ENCODE measurements at places on chromosomes 1 and 21.

DNA sequence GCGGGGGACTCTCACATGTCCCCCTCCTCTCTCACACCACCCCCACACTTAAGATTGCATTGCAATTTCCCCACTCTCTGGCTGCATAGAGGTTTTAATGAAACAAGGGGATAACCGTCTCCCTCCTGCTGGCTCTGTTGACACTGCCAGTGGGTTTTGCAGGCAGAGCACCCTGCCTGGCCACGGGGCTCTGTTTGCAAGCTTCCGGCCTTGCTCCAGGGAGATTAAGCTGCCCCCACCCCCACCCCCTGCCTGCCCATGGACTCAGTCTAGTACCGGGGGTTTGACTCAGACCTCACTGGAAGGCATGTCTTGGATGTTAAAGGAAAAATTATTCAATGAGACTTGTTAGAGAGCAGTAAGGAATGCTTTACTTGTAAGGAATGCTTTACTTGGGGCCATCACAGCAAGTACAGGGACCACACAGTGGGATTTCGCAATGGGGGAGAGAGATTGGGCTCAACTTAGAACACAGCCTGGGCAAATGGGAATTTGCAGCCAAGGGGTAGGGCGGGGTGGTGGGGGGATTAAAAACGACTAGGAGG lies 101.0 kb downstream of the AJAP1 start:
- DNase-seq, result no peak

DNA sequence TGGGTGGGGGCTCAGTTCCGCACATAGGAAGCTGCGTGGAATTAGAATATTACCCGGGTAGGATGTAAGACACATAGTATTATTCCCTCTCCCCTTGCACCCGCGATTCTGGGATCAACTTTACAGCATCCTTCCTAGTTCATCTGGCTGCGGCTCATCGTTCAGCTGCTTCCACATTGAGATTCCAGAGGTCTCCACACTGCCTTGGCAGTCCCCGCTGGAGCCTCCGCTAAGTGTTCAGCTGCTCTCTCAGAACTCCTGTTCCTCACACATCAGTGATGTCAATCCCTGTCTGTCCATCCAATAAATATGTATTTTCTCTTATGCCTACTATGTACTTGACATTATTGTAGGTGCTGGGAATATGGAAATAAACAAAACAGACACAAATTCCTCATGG lies 135.6 kb upstream of the SYT6 start:
- no peak for DNase-seq

DNA sequence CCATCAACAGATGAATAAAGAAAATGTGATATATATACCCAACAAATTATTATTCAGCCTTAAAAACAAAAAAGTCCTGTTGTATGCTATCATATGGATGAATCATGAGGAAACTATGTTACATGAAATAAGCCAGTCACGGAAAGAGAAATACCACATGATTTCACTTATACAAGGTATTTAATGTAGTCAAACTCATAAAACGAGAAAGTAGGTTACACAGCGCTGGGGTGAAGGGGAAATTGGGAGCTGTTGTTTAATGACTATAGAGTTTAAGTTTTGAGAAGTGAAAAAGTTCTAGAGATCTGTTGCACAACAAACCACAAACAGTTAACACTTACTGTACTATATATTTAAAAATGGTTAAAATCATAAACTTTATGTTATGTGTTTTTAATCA lies 58.5 kb downstream of the SLC25A24 start:
- DNase-seq, result no peak

DNA sequence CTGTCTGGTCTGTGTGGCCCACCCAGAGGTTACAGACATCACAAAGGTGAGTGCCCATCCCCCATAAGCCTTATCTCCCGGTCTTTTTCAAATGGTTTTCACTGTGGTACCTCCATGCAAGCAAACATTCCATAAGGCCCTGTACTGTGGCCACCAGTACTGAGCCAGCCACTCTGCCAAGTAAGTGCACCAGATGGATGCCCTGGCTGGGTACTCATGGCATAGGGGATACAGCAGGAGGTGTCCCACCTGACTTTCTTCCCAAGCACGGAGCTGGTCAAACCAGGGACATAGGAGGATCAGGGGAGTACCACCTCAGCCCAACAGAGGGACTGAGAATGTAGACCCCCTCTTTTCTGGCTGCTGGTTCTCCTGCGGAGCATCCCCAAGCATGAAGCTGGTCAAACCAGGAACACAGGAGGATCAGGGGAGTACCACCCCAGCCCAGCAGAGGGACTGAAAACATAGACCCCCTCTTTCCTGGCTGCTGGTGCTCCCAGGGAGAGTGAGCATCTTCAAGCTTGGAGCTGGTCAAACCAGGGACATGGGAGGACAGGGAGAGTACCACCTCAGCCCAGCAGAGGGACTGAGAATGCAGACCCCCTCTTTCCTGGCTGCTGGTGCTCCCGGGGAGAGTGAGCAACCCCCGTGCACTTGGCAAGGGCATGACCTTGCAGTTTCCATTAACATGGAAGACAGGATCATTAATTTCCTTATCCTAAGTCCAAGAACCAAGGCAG lies 81.8 kb upstream of the KLHDC7A start:
- DNase-seq, result no peak

DNA sequence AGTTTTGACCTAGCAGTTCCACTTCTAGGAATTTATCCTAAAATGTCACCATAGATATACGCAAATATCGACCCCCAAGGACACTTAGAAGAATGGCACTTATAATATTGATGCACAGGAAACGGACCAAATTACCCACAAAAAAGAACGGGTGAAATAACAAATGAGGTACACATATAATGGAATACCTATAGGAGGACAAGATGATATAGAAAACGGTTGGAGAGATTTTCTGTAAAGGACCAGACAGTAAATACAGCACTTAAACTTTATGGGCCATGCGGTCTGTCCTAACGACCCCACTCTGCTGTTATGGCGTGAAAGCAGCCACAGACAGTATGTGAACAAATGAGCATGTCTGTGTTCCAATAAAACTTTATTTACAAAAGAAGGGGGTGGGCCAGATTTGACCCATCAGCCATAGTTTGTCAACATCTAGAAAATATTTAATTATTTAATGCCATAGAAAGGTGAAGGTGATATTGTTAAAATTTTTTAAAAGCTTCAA lies 2.4 kb downstream of the TMPRSS3 start:
- DNase-seq, result no peak

GRCh38 chr1:226761322-226761721 lies 22.2 kb upstream of the ITPKB start:
- DNase-seq, result no peak

DNA sequence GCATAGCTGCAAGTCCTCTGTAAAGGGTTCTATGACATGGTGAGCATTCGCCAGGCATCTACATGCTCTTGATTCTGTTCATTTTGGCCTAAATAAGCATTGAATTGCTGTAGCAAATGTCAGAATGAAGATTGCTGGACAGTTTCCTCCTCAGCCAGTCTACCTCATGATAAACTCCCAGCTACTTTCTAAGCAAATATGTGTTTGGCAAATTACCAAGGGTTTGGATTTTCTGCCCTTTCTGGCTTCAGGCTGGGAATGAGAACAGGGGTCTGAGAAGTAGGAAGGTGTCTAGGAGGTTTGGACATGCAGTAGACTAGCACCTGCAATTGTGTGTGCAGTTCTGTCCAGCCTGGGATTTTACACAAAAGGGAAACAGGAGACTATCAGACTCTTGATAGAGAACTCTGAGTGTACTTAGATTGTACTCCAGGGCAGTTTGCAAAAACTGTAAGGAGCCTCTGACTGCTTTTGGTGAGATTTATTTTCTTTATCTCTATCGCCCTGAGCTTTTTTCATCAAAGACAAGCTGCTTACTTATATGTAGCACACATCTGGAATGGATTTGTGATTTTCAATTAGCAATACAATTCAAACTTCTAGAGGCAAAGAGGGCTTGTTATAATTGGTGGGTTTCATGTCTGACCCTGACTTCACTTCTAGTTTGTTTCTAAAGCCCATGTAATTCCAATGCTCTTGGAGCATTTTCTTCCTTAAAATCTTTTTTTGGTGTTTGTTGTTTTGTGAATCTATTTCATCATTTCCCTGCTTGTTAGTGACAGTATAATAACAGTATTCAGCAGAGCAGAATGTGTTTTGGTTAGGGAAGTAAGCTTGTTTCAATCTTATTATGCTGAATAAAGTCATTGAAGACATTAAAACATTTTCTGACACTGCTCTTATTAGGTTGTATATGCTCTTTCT lies 150.8 kb downstream of the VPS13D start:
- DNase-seq, result no peak

DNA sequence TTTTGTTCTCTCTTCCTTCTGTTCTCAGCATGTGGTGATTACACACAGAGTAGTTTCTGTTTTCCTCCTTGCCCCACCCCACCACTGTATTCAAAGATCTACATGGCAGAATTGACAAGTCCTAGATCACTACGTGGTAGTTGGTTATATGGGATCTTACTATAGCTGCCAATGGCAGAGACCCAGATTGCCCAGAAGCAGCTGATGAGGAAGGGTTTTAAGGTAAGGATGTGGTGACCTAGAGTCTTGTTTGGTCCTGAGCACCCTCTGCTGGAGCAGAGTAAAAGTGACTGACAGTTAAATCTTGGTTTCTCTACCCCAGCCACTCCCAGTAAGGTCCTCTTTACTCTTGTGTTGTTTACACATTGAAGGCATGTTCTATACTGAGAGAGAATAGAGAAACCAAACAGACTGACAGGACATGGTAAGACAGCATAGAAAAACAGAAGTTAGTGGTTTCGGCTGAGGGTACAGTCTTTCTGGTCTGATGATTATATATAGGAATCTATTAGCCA lies 22.8 kb upstream of the STRIP1 start:
- no peak for DNase-seq

DNA sequence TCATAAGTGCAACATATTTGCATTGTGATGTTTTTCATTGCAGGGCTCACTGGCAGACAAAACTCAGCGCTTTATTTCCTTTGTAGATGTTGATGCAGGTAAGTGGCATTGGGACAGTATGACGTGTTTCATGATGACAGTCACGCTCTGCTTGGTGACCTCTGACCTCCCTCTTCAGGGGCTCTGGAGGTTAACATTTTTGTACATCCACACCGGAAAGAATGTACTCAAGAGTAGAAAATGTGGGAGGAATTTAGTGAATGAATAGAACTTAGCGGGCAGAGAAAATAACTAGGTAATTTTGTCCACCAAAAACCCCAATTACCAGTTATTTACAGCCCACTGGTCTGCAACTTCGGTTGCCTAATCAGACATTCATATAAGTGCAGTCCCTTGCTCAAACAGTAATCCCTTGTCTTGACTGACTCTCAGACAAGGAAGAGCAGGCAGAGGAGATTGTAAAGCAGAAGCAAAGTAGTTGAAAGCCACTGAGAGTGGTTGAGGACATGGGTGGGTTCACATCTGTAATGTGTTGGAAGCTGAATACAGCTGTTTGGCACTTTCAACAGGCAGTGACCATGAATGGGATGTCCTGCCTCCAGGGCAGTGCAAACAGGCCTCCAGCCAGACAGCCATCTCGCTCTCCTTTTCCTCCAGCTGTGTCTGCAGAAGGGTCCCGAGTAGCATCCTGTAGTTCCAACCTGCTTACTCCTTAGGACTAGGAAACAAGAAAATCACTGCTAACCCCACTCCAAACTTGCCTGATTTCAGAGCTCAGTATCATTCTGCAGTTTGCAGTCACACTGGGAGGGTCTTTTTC lies 188.9 kb downstream of the NRIP1 start:
- DNase-seq, result no peak

- no peak for DNase-seq
These were observed 15.1 kb upstream of the IL22RA1 start for GRCh38 chr1:24157918-24158481.

- DNase-seq, result no peak
These were observed 7.4 kb downstream of the MED8 start for GRCh38 chr1:43382027-43382779.

DNA sequence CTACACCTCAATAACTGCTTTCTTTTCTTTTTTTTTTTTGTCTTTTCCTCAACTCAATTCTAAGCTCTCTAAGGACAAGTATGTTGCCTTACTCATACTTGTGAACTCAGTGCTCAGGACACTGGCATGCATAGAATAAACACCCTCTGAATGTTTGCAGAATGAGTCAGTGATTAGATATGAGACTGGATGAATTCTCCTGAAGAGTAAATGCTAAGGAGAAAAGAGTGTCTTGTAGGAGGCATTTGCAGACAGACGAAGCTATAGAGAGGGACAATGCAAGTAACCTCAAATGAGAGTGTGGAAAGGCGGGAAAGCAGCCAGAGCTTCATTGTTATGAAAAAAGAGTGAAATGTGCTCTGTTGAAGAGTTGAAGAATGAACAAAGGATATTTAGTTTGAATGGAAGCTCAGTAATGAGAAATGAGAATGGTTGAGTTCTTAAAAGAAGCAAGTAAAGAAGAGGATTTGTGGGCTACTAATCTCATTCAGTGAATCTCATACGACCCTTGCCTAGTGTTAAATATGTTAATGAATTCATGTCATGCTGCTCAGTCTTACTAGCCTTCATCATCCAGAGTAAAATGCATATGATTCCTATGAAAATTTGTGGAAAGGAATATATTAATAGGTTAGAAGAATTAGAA lies 166.1 kb upstream of the DPYD start:
- no peak for DNase-seq

- DNase-seq, result no peak
These were observed 7.5 kb upstream of the PLCH2 start for GRCh38 chr1:2468540-2468939.

DNA sequence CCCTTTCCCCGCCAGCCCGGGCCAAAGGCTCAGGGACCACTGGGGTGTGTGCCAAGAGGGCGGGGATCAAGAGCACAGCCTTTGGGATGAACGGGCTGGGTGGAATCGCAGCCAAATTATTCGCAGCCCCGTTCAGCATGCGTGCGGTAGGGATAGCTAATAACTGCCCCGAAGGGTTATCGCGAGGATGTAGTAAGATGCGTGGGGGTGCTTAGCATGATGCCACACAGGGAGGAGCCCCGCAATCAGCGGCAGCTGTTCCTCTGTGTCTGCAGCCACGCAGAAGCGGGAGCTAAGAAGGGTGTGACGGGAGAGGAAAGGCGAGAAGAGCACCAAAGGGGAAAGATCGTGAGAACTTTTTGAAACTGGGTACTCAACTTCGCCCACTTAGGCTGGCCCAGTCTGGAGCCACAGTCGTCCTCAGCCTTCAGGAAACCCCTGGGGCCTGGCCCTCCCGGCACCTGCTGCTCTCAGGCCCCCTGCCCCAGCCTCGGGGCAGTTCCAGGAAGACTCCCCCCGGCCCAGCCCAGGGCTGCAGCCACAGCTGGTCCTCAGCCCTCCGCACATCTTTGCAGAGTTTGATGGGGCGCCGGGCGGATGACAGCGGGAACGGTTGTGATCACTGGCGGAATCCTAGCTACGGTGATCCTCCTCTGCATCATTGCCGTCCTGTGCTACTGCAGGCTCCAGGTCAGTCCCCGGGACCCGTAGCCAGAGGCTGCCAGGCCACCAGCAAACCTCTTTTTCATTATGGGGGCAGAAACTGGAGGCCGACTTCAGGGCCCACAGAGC lies 64.9 kb downstream of the TOR1AIP2 start:
- no peak for DNase-seq

- DNase-seq, result no peak
These were observed 21.0 kb downstream of the ATF3 start for GRCh38 chr1:212629450-212630157.

Data from NCI-H1436 (cell line).